Peyer's patch (tissue), 4 donors: ENCODE measurements at places on chromosomes 5 and 9.

DNA sequence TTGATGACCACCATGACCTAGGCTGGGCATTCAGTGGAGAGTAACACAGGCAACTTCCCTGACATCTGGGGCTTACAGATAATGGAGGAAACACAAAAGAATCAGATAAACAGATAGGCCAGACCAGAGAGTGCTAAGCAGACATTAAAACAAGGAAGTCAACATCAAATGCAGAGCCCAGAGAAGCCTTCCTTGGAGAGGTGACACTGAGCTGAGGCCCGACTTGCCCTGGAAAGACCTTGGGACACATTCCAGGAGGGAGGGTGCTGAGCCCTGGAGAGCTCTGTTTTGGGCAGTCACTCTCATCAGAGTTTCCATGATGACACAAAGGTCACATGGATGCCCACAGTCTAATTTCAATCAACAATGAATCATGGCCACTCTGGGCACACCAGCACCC, 31.9 kb upstream of the C5orf58 start:
- DNase-seq: no peak

DNA sequence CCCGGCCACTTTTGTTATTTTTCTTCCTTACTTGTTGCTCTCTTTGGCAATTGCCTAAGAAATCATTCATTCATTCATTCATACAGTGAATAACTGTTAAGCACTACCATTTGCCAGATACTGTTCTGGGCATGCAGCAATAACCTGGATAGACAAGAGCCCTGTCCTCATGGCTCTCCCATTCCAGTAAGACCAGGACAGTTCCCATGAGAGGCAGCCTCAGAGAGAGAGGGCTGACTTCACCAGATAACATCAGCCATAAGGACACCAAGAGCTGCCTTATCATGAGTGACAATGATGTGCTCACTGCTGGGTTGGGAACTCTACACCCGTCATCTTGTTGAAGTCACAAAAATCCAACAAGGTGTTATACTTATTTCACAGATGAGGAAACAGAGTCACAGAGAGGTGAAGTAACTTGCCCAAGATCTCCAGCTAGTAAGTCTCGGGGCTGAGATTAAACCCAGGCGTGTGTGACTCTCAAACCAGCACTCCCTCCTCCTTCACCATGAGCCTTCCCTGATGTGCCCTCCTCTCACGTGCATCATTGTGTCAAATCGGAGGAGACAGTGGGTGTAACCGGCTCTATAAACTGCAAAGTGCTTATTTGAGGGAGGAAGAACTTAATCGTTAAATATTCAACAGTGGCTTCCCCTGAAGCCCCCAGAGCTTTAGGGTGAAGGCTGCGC, 61.1 kb upstream of the TBC1D2 start:
- no peak for DNase-seq

DNA sequence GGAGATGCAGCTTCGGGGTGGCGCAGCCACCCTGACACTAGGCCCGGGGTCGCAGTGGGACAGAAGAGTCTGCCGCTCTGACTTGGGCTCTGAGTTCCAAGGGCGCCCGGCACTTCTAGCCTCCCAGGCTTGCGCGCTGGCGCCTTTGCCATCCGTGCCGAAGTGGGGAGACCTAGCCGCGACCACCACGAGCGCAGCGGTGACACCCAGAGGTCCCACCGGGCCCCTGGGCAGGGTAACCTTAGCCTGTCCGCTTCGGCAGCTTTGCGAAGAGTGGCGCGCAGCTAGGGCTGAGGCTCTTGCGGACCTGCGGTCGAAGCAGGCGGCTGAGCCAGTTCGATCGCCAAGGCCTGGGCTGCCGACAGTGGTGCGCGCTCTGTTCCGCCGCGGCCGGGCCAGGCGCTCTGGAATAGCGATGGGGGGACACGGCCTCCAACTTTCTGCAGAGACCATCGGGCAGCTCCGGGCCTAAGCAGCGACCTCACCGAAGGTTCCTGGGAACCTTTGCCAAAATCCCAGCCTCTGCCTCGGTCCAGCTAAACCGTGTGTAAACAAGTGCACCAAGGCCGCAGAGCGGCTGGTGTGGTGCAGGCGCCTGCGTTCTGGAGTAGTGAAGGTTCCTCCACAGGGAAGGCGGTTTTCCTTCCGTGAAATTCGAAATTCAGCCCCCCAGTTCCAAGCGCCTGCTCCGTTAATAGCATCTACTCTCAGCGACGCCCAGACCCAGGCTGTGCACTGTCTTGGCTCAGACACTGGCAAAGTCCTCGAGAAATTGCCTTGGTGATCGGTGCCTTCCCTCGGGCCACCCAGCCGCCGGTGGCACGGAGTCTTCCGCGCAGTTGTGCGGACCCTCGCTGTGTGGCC, 7.4 kb downstream of the TLX3 start:
- DNase-seq: no peak

GRCh38 chr5:146193285-146193684, 10.1 kb upstream of the RBM27 start:
- DNase-seq: no peak
